ENCODE measurements at places on chromosomes 5 and 9. TPM values are rescaled to one million over a fixed set of nuclear protein-coding genes. Genes with fewer than 3 reads are reported as not detected.

The TRPM3 gene
- total RNA-seq, result 0.02 TPM

DNA sequence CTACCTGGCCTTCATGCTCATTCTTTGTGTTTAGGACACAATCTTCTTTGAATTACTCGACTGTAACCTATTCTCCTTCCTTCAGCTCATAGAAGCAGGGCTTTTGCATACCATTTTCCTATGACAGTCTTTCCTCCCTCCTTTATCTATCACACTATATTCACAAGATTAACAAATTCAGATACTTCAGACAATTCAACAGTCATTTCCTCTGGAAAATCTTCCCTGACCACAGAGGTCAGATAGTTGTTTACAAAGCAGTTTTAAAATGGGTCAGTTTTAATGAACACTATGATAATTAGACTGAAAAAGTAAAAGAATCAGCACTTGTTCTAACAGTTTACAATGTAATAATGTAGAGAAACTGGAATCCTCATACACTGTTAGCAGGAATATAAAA, 4.3 kb downstream of the CAAP1 start:
- peaks cover 23% of the 10 kb centered on the region for H3K36me3 ChIP-seq
- H3K27ac ChIP-seq, result no peak overlapping the region
- no peak overlapping the region for H3K4me3 ChIP-seq
- no peaks in the 10 kb centered on the region for H3K27me3 ChIP-seq
- peaks cover 28% of the 10 kb centered on the region for H3K4me1 ChIP-seq

- no peak for DNase-seq
- no peak overlapping the region for H3K4me3 ChIP-seq
- H3K27me3 ChIP-seq, result no peaks in the 10 kb centered on the region
- H3K27ac ChIP-seq, result no peak overlapping the region
- H3K4me1 ChIP-seq, result peaks cover 18% of the 10 kb centered on the region
- H3K36me3 ChIP-seq, result no peaks in the 10 kb centered on the region
Observed at GRCh38 chr9:91247278-91247677, 114.4 kb downstream of the AUH start.

DNA sequence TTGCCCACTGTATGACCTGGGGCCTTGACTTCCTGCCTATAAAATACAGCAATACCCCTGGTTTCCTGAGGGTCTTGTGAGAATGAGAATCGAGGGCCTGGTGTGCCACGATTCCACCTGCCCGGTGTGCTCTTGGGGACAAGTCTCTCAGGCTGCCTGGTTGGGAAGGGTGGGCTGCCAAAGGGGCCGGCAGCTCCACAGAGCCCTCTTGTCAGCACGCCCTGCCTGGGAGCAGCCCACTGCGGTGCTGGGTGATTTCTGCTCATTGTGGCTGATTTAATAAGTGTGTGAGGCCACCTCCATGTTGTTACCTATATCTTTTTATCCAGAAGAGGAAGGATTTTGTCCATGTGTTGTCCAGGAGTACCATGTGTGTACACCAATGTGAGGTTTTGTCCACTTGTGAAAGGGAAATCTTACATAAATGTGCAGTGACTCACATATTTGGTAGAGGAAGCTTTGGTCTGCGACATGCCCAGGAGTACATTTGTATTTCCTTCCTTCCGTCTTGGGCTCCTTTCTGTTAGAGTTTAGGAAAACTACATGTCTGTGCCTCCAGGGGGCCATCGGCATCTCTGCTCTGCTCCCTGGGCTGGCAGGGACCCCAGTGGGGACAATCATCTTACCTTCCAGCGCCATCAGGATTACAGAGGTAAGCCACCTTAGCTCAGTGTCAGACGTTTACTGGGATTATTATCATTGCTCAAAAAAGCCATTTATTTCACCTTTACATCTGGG, 108.6 kb downstream of the PHF2 start:
- H3K4me3 ChIP-seq, result no peak overlapping the region
- H3K27me3 ChIP-seq, result no peaks in the 10 kb centered on the region
- DNase-seq, result no peak
- H3K27ac ChIP-seq, result no peak overlapping the region
- peaks cover 1% of the 10 kb centered on the region for H3K36me3 ChIP-seq
- H3K4me1 ChIP-seq, result no peaks in the 10 kb centered on the region

The BTNL8 gene
- total RNA-seq, result not detected

GRCh38 chr5:72845889-72846288, 29.4 kb downstream of the TNPO1 start:
- no peak overlapping the region for H3K4me3 ChIP-seq
- no peak overlapping the region for H3K27ac ChIP-seq
- DNase-seq, result no peak
- H3K4me1 ChIP-seq, result peaks cover 41% of the 10 kb centered on the region

The MCC gene
- total RNA-seq, result 0.62 TPM

GRCh38 chr9:72986522-72987116, 33.8 kb upstream of the ALDH1A1 start:
- H3K27me3 ChIP-seq, result no peaks in the 10 kb centered on the region
- H3K27ac ChIP-seq, result no peak overlapping the region
- no peak overlapping the region for H3K4me3 ChIP-seq
- no peak for DNase-seq
- no peaks in the 10 kb centered on the region for H3K36me3 ChIP-seq
